ENCODE measurements at places on chromosomes 6 and 20. TPM values are rescaled to one million over a fixed set of nuclear protein-coding genes. Genes with fewer than 3 reads are reported as not detected.

Gene COL9A1
- 0.06 TPM for total RNA-seq

Gene POLR1H
- total RNA-seq = 37.6 TPM

Gene FGD2
- total RNA-seq = not detected

Gene NAA20
- total RNA-seq = 130 TPM

Measured in A549 treated with AZD2906 at 1 μM for 4 hours (cell line).